Right renal pelvis (tissue), 4 donors: ENCODE measurements at places on chromosomes 2 and 18. TPM values are rescaled to one million over a fixed set of nuclear protein-coding genes. Genes with fewer than 3 reads are reported as not detected.

SP5 gene
- polyA plus RNA-seq, result 0.22 TPM

GPC1 gene
- polyA plus RNA-seq, result 27.8 TPM

RAB6C gene
- polyA plus RNA-seq, result 1.2 TPM

GRCh38 chr18:75185460-75185859 is 23.5 kb downstream of the PTGR3 start:
- no peak for DNase-seq

- no peak for DNase-seq
These were observed 90.0 kb downstream of the SEPTIN10 start for GRCh38 chr2:109523536-109524361.

- no peak for DNase-seq
These were observed 768.6 kb upstream of the HS6ST1 start for GRCh38 chr2:129087133-129087813.

- DNase-seq, result no peak
These were observed 198.1 kb downstream of the PDE1A start for GRCh38 chr2:182228741-182229140.

DNA sequence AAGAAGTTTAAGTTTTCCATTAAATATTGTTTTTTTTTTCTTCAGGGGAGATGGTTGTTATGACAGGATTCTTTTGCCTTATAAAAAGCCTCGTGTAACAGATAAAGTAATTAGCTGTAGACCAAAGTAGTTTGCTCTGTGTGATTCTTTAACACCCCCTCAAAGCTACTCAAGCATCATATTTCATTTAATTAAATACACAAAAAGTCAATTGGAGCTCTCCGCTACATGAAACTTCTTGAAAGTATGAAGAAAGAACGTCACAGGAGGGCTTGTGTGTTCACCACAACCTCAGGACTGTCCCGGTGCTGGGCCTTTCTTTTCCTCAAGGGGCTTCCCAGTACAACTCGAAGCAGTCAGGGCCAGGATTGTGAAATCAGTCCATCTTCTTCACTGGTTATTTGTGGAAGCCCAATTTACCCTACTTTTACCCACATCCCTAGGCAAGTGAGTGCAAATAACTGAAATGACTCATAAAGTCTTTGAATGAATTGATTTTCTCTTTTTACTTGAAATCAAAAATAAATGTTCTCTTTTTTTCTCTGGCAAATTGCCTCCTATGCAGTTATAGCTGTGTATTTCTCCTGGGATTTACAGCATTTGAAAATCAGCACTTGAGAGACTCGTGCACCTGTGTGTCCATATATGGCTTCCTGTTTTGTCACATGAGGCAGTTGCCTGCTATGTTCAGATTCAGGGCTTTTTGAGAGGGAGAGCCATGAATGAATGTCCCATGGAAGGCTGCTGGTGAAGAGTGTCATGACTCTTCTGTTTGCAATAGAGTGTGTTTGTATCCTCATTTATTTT is 48.6 kb downstream of the LINC00305 start:
- DNase-seq, result peak; percentile 18

- DNase-seq, result no peak
These were observed 290.2 kb downstream of the LPIN1 start for GRCh38 chr2:12036640-12036983.

DNA sequence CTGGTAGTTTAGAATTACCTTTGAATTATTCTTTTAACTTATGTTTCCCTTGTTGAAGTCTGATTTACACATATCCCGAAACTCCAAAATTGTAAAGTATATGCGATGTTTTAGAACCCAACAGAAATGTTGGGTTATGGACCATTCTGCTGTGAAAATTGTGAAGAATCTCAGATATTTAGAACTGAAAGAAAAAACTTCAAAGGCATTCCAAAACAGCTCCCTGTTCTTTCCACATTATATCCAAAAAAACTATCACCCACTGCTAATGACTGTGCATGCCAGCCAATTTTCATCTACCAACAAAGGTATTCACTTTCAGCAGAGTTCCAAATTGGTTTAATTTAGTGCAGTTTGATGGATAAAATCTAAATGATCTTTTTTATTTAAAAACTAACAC is 21.5 kb upstream of the PDE1A start:
- no peak for DNase-seq

DNA sequence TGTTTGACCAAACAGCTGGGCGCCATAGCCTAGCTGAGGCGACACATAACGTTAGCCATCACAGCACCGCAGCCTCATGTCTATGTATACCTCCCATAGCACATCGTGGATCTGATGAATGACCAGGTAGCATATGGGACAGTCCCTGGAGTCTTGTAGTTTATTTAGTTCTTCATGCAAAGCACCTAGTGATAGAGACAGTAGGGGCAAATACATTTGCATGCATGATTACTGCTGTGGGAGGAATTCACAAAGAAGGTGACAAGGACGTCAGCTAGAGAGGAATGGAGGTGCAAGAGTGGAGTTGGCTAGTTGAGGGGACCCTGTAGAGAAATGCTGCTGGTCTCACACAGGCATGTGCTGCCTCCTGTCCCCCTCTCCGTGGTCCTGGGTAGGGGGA is 478.9 kb upstream of the HS6ST1 start:
- DNase-seq, result no peak

DNA sequence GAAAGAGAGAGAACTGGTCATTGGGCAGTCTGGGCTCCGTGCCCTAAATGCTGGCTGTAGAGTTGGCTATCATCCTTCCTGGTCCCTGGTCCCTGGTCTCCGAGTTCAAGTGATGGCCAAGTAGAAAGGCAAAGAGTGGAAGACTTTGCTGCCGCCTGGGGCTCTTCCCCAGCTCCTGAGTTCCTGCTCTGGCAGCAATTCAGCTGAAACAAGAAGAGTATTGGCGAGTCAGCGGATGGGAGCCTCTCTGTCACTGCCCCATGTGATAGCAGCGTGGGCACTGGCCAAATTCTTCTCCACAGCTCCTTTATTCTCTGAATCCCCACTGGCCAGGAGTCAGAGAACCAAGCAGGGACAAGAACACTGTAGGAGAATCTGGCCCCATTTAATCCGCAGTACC is 351.0 kb upstream of the POU3F3 start:
- DNase-seq, result no peak

- DNase-seq, result no peak
These were observed 82.4 kb downstream of the MTCL1 start for GRCh38 chr18:8787794-8788193.
